ENCODE measurements at places on chromosomes 2 and 18. TPM values are rescaled to one million over a fixed set of nuclear protein-coding genes. Genes with fewer than 3 reads are reported as not detected.

DNA sequence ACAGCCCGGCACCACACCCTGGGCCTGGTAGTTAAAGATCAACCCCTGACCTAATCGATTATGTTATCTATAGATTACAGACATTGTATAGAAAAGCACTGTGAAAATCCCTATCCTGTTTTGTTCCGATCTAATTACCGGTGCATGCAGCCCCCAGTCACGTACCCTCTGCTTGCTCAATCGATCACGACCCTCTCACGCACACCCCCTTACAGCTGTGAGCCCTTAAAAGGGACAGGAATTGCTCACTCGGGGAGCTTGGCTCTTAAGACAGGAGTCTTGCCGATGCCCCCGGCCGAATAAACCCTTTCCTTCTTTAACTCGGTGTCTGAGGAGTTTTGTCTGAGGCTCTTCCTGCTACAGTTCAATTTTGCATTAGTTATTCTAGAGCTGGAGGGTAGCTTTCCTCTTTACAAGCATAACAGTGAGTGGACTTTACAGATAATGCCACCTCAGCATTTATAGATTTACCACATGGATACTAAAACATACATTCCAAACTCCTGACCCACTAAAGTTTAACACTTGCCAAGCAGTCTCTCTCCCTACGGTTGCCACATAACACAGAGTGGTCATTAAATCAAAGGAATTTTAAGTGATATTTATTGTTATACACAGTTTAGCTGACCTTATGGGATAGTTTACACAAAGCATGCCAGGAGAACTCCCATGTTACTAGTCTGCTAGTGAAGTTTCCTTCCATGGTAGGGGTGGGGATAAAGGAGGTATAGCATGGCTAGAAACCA lies 101.0 kb downstream of the EVA1A start:
- peak; percentile 76 for DNase-seq

The AMER3 gene
- not detected for total RNA-seq

The CTAGE1 gene
- total RNA-seq, result under 0.01 TPM

- DNase-seq, result peak; percentile 23
These were observed 162.5 kb downstream of the RAD51AP2 start for GRCh38 chr2:17355608-17356329.

The TRIM43 gene
- not detected for total RNA-seq

GRCh38 chr2:135965756-135966155 lies 19.7 kb downstream of the DARS1 start:
- no peak for DNase-seq

DNA sequence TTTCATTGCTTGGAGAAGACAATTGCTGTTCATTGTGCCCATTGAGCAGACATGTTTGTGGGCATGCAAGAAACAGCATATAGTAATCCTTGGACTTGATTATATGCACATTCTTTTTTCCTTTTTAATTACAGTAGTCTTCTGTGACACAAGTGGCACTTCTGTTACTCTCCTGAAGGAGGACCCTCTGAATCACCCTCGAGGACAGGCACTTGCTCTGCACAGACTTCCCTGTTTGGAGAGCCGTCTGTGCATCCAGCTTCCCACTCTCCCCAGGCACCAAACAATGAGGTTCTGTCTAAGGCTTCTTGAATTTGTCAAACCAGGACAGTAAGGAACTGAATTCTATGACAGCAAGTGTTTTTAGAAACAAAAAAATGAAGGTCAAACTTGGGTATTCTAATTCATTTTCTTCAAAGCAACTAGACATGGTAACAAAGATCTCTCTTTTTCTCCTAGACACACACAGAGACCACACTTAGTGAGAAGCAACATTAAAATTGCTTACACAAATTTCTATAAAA lies 844.6 kb upstream of the ID2 start:
- DNase-seq, result no peak

DNA sequence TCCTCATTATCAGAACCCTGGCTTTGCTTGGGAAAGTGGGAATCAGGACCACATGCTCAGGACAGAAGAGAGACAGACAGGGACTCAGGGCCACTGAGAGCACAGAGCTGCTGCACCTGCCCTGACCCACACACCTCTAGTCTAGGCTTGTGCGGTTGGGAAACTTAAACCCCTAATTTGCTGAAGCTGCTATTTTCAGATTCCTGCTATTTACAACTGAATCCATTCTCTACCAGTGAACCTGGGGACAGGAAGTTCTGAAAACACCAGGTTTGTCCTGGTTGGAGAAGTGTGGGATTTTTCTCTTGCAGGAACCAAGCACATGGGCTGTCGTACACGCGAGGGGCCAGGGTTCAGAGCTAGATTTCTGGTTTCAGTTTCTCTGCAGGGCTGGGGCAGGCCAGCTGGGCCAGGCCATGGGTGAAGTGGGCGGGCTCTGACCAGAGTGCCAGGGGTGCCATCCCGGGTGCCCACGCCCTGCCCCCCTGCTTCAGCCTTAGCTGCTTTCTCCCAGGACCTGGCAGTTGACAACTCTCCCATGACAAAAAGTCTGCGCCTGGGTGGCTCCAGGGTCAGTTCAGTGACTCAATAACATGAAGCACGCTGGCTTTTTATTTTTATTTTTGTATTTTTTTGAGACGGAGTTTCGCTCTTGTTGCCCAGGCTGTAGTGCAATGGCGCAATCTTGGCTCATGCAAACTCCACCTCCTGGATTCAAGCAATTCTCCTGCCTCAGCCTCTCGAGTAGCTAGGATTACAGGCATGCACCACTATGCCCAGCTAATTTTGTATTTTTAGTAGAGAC lies 51.3 kb upstream of the SLC1A4 start:
- DNase-seq, result no peak

All from fibroblast of lung (primary cell).